ENCODE measurements at places on chromosomes 7 and 10. TPM values are rescaled to one million over a fixed set of nuclear protein-coding genes. Genes with fewer than 3 reads are reported as not detected.

Gene OR2A42
- not detected for total RNA-seq

Gene HOXA3
- 0.08 TPM for total RNA-seq

Gene TMEM273
- 20.9 TPM for total RNA-seq

Gene GJD4
- total RNA-seq = not detected

Gene PNLIPRP3
- not detected for total RNA-seq

Gene ADAM12
- not detected for total RNA-seq

Gene VAX1
- total RNA-seq = not detected

DNA sequence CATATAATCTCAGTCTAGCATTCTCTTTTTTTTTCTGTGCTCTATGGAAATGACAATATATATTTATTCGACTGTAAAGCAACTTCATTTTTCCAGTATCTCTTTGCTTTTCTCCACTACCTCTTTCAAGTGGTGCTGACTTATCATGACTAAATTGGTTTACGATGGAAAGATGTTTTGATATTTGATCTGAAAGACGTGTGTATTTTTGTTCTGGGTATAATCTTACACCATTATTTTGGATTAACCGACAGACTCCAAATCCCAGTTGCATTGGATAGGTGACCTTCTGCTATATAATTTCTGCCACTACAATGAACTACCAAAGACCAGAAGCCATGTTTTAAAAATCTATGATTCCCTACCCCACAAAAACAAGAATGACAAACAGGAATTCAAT, 380.5 kb upstream of the NFE2L3 start:
- no peak overlapping the region for H3K4me3 ChIP-seq
- no peak overlapping the region for H3K27ac ChIP-seq
- H3K36me3 ChIP-seq = no peaks in the 10 kb centered on the region
- H3K27me3 ChIP-seq = no peaks in the 10 kb centered on the region

DNA sequence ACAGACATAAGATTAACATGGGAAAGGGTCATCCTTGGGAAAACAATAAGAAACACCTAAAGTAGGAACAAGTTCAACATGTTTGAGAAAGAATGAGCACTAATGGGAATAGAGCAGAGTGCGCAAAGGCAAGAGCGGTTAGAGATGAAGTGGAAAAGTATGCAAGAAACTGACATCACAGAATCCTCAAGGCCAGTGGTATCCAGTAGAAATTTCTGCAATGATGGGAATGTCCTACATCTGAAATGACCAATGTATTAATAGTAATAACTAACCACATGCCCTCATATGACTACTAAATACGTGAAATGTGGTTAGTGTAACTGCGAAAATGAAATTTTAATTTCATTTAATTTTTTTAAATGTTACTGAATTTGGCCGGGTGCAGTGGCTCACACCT, 54.8 kb downstream of the TFEC start:
- H3K36me3 ChIP-seq = no peaks in the 10 kb centered on the region
- no peak for DNase-seq
- H3K4me1 ChIP-seq = no peaks in the 10 kb centered on the region
- no peaks in the 10 kb centered on the region for H3K27me3 ChIP-seq

DNA sequence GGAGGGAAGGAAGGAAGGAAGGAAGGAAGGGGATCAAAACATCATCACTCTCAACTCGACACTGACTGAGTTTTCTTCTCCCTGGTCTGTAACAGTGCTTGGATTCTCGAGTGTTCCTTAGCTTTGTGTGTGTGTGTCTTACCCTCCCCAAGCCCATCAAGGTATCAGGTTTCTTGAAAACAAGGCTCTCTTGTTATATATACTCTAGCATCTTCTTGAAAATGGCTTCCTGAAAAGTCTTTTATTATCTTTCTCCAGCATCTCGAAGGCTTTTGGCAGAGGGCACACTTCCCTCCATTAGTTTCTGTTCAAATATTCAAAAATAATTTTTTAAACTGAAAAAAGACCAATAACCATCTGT, 13.4 kb downstream of the SERPINE1 start:
- H3K4me1 ChIP-seq = peaks cover 3% of the 10 kb centered on the region
- DNase-seq = no peak
- H3K27me3 ChIP-seq = no peaks in the 10 kb centered on the region
- no peak overlapping the region for H3K27ac ChIP-seq
- no peaks in the 10 kb centered on the region for H3K36me3 ChIP-seq

DNA sequence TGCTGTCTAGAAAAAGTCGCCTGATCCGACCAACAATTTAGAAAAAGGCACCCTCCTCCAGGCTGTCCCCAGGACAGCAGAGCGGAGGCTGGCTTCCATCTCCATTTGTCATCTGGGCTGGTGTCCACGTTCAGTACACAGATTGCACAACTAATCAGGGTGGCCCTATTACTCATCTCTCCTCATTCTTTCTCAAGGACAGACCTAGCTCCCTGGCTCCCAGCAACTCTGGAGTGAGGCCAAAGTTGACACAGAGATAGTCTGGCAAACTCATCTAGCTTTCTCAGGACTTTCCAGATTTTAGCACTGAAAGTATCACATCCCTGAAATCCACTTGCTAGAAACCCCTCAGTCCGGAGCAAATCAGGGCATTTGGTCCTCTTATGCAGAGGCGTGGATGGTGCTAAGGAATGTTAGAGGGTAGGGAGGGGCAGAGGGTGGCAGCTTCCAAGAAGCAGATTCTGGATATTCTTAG, 75.1 kb downstream of the DNAH11 start:
- H3K4me3 ChIP-seq = no peak overlapping the region
- DNase-seq = no peak
- no peaks in the 10 kb centered on the region for H3K36me3 ChIP-seq
- no peak overlapping the region for H3K27ac ChIP-seq
- H3K4me1 ChIP-seq = no peaks in the 10 kb centered on the region
- no peaks in the 10 kb centered on the region for H3K27me3 ChIP-seq

- H3K4me3 ChIP-seq = no peak overlapping the region
- H3K36me3 ChIP-seq = no peaks in the 10 kb centered on the region
- no peaks in the 10 kb centered on the region for H3K27me3 ChIP-seq
- DNase-seq = no peak
- H3K4me1 ChIP-seq = peaks cover 36% of the 10 kb centered on the region
Measured at GRCh38 chr10:22686347-22686746, 28.0 kb downstream of the PIP4K2A start.

GRCh38 chr7:28761505-28761904, 196.6 kb downstream of the TRIL start:
- H3K4me1 ChIP-seq = no peaks in the 10 kb centered on the region
- H3K27ac ChIP-seq = no peak overlapping the region
- H3K36me3 ChIP-seq = peaks cover 4% of the 10 kb centered on the region
- no peaks in the 10 kb centered on the region for H3K27me3 ChIP-seq
- DNase-seq = no peak

DNA sequence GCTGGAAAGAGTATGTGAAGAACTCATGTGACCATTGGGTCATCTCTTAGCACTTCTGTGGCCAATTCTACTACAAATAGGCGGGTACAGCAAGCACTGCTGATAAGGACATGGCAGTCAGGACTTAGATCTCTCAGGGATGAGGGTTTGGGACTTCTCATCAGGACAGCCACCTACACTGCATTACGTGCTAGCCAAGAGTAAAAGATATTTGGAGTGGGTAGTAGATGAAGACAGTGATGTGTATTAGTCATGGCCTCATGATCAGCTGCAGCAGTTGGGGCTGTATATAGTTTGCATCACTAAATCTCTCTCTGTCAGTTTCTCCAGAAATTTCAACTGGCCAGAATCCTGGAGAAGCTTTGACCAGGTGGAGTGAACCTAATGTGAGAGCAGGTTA, 9.2 kb downstream of the TAS2R60 start:
- H3K27me3 ChIP-seq = no peaks in the 10 kb centered on the region
- no peaks in the 10 kb centered on the region for H3K36me3 ChIP-seq
- DNase-seq = no peak

DNA sequence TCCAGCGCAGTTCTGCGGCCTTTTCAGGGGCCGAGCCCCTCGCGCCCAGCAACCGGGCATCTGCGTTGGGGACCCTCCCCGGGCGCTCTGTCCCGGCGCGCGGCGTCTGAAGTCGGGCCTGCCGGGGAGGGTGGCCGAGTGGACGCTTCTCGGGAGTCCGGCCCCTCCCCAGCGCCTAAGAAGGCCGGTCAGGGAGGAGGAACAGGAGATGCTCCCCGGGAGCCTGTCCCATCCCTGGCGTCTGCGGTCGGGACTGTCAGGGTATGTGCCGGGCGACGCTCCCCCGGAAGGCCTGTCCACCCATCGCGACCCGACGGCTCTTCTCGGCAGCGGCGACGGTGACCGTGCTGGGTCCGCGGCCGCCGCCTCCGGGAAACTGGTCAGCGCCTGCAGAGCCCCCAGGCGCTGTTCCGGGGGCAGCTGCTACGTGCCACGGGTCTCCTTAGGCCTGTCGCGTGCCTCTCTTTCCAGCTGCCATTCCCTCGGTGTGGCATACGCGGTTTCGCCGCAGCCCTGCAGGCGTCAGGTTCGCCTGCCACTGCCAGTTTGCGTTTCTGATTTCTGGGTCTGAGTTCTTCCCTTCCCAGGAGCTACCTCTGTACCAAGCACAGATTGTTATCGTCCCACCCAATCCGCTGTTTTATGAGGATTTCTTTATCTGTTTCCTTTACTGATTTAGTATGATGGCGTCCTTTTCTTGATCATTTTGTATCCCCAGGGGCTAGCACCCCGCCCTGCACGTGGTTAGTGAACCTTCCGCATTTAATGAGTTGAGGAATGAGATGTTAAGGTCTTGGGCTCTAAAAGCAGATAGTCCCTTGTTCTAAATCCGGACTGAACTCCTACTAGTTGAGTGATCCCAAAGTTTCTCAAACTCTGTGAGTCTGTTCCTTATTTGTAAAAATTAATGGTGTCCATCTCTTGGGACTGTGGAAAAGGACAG, 782 bp downstream of the IFIT5 start:
- peak overlapping the region; percentile 97 for H3K27ac ChIP-seq
- no peaks in the 10 kb centered on the region for H3K27me3 ChIP-seq
- peaks cover 11% of the 10 kb centered on the region for H3K36me3 ChIP-seq
- peak overlapping the region; percentile 79 for H3K4me3 ChIP-seq

- no peaks in the 10 kb centered on the region for H3K27me3 ChIP-seq
- no peaks in the 10 kb centered on the region for H3K36me3 ChIP-seq
- no peak for DNase-seq
- H3K4me1 ChIP-seq = no peaks in the 10 kb centered on the region
- H3K27ac ChIP-seq = no peak overlapping the region
Measured at GRCh38 chr7:80781146-80781545, 137.7 kb downstream of the SEMA3C start.

- DNase-seq = no peak
- no peaks in the 10 kb centered on the region for H3K4me1 ChIP-seq
- no peaks in the 10 kb centered on the region for H3K36me3 ChIP-seq
- H3K27ac ChIP-seq = no peak overlapping the region
- H3K27me3 ChIP-seq = peaks cover 5% of the 10 kb centered on the region
- no peak overlapping the region for H3K4me3 ChIP-seq
Measured at GRCh38 chr7:129773871-129774270, 162.4 kb downstream of the NRF1 start.

- H3K4me3 ChIP-seq = no peak overlapping the region
- H3K27me3 ChIP-seq = no peaks in the 10 kb centered on the region
- H3K4me1 ChIP-seq = no peaks in the 10 kb centered on the region
- H3K27ac ChIP-seq = no peak overlapping the region
- H3K36me3 ChIP-seq = no peaks in the 10 kb centered on the region
Measured at GRCh38 chr10:132387764-132388210, 9.2 kb upstream of the PWWP2B start.

GRCh38 chr10:119658274-119658673, 7.1 kb downstream of the BAG3 start:
- H3K4me3 ChIP-seq = no peak overlapping the region
- no peaks in the 10 kb centered on the region for H3K4me1 ChIP-seq
- H3K27me3 ChIP-seq = no peaks in the 10 kb centered on the region

GRCh38 chr7:4745971-4746919, 29.2 kb upstream of the AP5Z1 start:
- H3K36me3 ChIP-seq = peaks cover 16% of the 10 kb centered on the region
- H3K27me3 ChIP-seq = no peaks in the 10 kb centered on the region
- peak overlapping the region; percentile 90 for H3K27ac ChIP-seq

DNA sequence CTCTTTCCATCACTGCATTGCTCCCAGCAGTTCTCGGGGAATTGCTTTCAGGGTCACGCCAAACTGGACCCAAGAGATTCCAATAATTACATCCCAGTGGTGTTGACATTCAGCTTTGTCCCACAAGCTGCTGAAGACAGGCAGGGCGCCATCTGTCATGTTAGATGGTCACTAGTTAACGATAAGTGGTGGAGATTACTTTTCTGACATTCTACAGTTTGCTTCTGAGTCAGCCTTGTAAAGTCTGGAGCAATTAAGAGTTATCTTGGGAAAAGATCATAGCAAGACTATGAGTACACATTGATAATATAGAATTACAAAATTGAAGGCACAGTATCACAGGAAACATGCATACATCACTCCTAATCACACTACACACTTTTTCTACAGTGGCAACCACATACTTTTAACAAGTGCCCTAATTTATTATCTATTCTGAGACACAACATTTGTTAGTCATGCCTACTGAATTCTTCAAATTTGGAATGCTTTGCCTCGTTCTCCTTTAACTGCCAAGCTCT, 41.9 kb downstream of the SEMA3C start:
- no peak overlapping the region for H3K4me3 ChIP-seq
- DNase-seq = no peak
- no peaks in the 10 kb centered on the region for H3K27me3 ChIP-seq
- no peaks in the 10 kb centered on the region for H3K36me3 ChIP-seq
- no peak overlapping the region for H3K27ac ChIP-seq

GRCh38 chr7:956031-956430, 1.6 kb upstream of the ADAP1 start:
- no peaks in the 10 kb centered on the region for H3K27me3 ChIP-seq
- H3K4me3 ChIP-seq = no peak overlapping the region
- no peak overlapping the region for H3K27ac ChIP-seq
- DNase-seq = no peak
- H3K4me1 ChIP-seq = peaks cover 17% of the 10 kb centered on the region
- H3K36me3 ChIP-seq = no peaks in the 10 kb centered on the region

GRCh38 chr7:85714951-85715350, 528.1 kb upstream of the SEMA3D start:
- no peaks in the 10 kb centered on the region for H3K4me1 ChIP-seq
- H3K4me3 ChIP-seq = no peak overlapping the region
- no peak overlapping the region for H3K27ac ChIP-seq
- no peaks in the 10 kb centered on the region for H3K27me3 ChIP-seq
- H3K36me3 ChIP-seq = no peaks in the 10 kb centered on the region

DNA sequence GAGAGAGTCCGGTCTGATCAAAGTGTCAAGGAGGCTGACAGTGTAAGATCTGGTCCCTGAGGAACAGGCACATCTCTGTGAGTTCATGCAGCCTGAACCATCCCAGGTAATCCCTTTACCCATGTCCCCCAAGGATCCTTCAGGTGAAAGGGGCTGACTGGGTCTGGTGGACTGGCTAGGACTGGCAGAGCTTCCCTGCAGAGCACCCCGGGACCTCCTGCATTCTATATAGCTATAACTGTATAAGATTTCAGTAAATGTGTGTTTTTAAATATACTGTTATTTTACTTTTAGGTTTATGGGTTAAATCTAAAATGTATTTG, 246.8 kb downstream of the ELMO1 start:
- 0 out of 2 replicates have a peak, but pooled peaks cover 3% of the 10 kb centered on the region for H3K4me1 ChIP-seq
- no peak for DNase-seq
- no peak overlapping the region for H3K27ac ChIP-seq
- H3K4me3 ChIP-seq = no peak overlapping the region
- peaks cover 2% of the 10 kb centered on the region for H3K36me3 ChIP-seq

- H3K36me3 ChIP-seq = no peaks in the 10 kb centered on the region
- no peaks in the 10 kb centered on the region for H3K27me3 ChIP-seq
- no peak overlapping the region for H3K4me3 ChIP-seq
- no peak overlapping the region for H3K27ac ChIP-seq
Measured at GRCh38 chr10:10532826-10533225, 484.8 kb upstream of the CELF2 start.

- DNase-seq = no peak
- no peaks in the 10 kb centered on the region for H3K36me3 ChIP-seq
- H3K27me3 ChIP-seq = no peaks in the 10 kb centered on the region
- no peak overlapping the region for H3K27ac ChIP-seq
- no peak overlapping the region for H3K4me3 ChIP-seq
Measured at GRCh38 chr7:79590916-79591623, 137.6 kb upstream of the MAGI2 start.

Measured in GM12878 (cell line).